ENCODE measurements at places on chromosomes 13 and 19.

GRCh38 chr19:55287361-55288079 lies 3.7 kb downstream of the BRSK1 start:
- DNase-seq, result no peak

DNA sequence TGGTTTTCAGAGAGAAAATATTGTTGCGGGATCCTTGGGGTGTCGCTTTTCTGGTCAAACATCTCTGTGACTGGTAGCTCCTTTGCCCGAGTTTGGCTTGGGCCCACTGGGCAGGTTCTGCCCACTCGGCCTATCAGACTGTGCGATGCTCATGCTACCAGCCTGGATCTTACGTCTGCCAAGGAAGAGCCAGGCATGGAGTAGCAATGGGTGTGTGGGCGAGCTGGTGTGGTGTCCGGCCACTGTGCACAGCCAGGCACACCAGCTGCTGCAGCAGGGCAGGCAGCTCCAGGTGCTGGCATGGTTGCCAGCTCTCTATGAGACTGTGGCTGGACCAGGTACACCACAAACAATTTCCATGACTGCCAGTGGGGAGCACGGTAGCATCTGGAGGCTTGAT lies 1351.8 kb upstream of the PCDH20 start:
- DNase-seq, result no peak

GRCh38 chr19:46976845-46977320 lies 42.8 kb upstream of the NPAS1 start:
- DNase-seq, result no peak

DNA sequence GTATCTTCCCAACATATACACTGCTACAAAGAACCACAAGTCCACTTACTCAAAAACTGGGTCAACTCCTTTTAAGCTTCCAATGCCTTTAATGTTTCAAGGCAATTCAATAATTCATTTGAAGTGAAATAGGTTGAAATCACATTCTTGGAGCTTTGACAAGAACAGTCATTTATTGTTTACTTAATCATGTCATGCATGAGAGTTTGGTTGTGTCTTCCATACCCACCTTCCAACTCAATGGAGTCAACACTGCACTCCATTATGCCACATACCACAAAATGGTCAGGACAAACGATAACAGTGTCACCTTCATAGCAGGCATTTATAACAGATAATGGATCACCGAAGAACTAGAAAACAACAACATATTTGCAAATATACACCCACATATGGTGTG lies 506.3 kb downstream of the UQCRFS1 start:
- DNase-seq, result no peak

DNA sequence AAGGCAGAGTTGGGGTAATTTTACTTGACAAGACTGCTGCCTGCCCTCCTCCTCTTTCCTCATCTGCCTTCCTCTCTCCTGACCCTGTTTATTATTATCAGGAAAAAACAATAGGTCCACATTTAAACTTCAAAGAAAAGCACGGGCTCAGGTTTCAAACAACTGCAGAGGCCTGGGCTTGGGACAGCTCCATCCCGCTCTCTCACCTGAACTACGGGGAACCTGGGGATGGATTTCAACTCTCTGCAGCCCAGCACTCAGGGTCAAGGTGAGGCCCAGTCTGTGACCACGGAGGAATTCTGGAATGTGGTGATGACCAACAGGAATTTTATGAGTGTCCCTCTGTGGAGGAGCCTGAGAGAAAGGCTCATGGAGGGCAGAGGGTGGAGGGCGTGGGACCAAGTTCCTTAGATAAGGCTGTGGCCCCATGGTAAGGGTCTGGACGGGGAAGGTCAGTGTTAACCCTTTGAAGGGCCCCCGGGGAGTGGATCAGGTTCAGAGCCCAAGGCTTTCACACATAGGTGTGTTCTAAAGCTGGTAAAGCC lies 220.8 kb upstream of the MAB21L1 start:
- no peak for DNase-seq

GRCh38 chr19:35740108-35740422 lies 2.2 kb downstream of the IGFLR1 start:
- no peak for DNase-seq

- DNase-seq, result no peak
Observed at GRCh38 chr13:45623516-45624090, 8.1 kb upstream of the ERICH6B start.

DNA sequence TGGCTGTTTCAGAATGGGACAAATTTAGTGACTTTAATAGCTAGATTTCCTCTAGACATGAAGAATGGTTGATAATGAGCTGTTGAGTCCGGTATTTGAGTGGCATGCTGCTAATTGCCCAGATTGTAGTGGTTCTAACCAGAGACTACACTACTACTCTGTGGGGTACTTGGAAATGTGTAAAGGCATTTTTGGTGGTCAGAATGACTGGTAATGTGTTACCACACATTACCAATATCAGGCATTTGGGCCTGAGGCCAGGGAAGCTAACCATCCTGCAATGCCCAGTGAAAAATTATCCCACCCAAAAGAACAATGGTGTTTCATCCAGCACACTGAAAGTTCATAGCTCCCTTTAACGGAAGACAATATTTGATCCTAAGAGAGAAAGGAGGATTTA lies 17.5 kb upstream of the N4BP2L1 start:
- no peak for DNase-seq

DNA sequence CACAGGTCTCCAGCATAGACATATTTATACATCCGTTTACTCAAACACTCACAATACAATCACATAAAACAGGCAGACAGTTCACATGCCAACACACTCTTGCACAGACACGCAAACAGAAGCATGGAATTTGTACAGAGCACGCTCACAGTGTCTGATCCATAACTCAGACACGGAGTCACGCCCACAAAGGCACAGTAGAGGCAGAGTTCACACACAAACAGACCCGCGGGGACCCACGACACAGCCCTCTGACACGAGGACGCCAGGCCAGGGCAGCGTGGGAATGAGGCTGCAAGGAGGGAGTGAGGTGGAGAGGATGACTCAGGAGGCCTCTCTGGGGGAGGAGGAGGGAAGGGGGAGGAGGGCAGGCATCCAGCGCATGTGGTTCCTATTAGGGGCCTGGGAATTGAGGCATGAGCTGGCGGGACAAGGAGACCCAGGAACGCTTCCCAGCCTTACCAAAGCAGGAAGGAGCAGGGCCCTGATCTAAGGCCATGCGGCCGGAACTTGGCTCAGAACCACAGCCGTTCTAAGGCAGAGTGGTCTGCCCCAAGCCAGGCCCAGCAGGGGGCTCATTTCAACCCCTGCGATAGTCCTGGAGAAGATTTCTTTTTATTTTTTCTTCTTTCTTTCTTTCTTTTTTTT lies 9.1 kb upstream of the OLFM2 start:
- DNase-seq, result peak; percentile 97

DNA sequence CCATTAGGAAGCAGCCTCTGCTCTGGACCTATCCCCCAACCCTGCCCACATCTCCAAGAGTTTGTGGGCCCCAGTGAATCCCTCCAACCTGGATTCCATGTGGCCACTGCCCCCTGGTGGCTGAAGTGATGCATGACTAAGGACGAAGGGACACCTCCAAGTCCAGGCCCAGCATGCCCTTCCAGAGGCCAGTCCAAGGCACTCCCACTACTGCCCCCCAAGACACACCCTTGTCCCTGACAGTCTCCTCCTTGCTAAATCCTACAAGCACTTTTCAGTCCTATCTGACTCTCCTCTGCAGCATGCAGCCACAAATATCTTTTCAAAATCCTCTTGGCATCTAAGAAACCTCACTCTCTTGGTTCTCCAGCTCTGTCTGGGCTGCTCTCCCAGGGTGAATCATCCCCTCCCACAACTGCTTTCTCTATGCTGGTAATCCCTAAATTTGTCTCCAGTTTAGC lies 33.0 kb downstream of the DEDD2 start:
- DNase-seq, result peak; percentile 77

DNA sequence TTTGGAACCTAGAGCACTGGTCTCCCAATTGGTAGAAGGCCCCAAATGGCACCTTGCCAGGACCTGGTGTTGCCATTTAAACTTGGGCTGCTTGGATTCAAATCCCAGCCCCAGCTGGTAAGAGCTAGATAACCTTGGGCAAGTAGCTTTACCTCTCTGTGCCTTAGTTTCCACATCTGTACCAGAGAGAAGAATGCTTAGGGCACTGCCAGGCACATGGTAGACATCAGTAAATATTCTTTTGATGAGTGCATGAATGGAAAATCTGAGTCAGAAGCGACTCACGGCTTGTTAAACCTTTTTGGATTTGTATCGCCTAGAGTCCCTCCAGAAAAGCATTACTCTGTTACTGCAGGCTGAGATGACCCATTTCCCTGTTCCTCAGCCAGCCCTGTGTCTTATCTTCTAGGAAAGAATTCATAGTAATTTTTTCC lies 90.9 kb downstream of the SIPA1L3 start:
- no peak for DNase-seq

DNA sequence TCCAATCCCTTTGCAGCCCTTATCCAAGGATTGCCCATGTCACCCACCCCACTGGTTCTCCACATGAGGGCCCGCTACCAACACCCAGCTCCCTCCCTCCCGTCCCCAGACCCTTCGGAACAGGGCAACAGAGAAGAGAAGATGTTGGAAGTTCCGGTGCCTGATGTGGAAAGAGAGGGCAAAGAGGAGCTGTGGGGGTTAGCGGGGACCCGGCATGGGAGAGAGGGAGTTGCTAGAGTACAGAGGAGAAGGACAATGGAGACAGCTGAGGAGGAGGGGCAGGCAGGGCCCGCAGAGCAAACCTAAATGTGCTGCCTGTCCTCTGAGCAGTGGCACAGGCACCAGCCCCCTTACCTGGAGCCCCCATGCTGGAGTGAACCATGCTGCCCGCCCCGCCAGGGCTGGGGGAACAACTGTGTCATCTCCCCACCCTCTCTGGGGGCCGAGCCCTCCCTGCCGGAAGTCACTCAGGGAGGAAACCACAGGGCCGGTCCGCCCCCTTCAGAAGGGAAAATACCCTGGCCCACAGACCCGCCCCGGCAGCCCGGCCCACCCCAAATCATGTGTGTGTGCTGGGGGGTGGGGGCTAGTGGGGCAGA lies at the start of gene POU2F2:
TSS of gene POU2F2 (minus strand) at position 417 of the 599 bp plus-strand sequence. CDS start at position 382, 35 bp downstream.
- DNase-seq, result no peak

DNA sequence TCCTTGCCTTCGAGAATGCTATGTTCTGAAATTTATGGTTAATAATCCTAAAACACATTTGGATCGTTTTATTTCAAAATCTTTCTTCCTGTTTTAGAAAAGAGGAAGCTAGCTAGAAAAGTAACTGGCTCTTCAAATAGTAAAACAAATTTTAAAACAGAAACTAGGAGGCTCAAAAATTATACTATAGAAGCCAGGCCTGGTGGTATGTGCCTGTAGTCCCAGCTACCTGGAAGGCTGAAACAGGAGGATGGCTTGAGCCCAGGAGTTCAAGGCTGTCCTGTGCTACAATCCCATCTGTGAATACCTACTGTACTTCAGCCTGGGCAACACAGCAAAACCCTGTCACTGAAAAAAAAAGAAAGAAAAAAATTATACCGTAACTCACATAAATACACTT lies 57.9 kb downstream of the ELF1 start:
- DNase-seq, result no peak

DNA sequence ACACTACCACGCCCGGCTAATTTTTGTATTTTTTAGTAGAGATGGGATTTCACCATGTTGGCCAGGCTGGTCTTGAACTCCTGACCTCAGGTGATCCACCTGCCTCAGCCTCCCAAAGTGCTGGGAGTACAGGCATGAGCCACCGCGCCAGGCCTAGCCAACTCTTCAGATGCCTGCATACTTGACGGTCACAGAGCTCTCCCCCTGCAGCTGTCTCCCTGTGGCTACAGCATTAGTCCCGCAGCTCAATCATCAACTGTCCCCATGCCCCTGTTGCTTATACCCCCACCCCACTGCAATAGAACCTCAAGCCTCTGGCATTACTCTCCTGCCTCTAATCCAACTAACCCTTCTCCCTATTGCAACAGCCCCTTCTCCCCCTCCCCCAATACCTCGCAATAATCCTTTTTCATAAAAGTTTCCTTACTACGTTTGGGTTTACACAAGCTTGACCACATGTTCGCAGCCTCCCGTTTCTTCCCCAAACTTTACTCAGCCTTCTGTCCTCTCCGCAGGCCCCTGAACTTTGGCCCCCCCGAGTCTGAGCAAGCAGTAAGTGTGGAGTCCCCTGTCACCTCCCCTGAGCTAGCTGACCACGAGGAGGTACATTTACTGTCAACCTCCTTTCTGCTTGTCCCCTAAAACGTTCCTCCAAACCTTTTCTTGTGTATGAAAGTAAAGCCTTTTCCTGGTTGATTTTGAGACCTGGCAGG lies 1.7 kb downstream of the ZNF77 start:
- no peak for DNase-seq

GRCh38 chr19:56347163-56347778 lies 32.6 kb upstream of the ZSCAN5A start:
- DNase-seq, result no peak

DNA sequence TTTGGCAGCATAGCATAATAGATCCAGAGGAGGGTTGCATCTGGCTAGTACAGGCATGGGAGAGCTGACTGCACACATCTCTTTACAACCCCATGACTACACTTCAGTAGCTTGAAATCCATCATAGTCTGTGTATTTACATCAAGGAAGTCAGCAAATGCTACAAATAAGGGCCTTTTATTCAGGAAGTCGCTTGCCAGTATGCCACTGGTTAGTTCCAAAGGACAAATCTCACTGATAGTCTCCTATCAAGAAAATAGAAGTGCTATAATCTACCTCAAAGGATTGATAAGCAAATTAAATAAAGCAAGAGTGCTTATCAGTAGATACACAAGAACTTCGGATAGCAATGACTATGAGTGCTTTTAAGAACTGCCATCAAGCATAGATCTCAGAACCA lies 112.7 kb downstream of the KLF12 start:
- no peak for DNase-seq

- DNase-seq, result no peak
Observed at GRCh38 chr13:40165316-40165932, 501.0 kb downstream of the FOXO1 start.

- DNase-seq, result no peak
Observed at GRCh38 chr13:31998131-31998530, 33.4 kb upstream of the FRY start.

DNA sequence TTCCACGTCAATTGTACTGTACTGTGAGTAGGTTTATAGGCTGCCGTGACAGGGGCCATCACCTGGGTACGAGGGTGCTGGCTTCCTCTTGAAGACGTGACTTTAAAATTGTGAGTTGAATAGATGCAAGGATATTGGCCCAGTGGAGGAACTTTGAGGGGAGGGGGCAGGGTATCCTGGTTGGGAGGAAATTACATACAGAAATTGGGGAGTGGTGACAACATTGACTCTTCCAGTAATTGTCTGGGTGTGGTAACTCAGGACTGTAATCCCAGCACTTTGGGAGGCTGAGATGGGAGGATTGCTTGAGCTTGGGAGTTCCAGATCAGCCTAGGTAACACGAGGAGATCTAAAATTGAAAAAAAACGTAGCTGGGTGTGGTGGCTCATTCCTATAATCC lies 30.4 kb downstream of the DPRX start:
- no peak for DNase-seq

GRCh38 chr13:37069597-37070103 lies 10.2 kb upstream of the SUPT20H start:
- DNase-seq, result no peak
